Stimulated activated CD8-positive, alpha-beta memory T cell treated with anti-CD3 and anti-CD28 coated beads, Interleukin-4, amount 100 ng/mL, for 1 hour (primary cell): ENCODE measurements at places on chromosomes 3 and 15.

GRCh38 chr3:15794842-15795650 lies 2.7 kb downstream of the ANKRD28 start:
- no peak for DNase-seq

GRCh38 chr15:52289629-52290081 lies 5.9 kb downstream of the MYO5C start:
- no peak for DNase-seq

GRCh38 chr3:115833074-115833473 lies 209.8 kb downstream of the GAP43 start:
- no peak for DNase-seq

DNA sequence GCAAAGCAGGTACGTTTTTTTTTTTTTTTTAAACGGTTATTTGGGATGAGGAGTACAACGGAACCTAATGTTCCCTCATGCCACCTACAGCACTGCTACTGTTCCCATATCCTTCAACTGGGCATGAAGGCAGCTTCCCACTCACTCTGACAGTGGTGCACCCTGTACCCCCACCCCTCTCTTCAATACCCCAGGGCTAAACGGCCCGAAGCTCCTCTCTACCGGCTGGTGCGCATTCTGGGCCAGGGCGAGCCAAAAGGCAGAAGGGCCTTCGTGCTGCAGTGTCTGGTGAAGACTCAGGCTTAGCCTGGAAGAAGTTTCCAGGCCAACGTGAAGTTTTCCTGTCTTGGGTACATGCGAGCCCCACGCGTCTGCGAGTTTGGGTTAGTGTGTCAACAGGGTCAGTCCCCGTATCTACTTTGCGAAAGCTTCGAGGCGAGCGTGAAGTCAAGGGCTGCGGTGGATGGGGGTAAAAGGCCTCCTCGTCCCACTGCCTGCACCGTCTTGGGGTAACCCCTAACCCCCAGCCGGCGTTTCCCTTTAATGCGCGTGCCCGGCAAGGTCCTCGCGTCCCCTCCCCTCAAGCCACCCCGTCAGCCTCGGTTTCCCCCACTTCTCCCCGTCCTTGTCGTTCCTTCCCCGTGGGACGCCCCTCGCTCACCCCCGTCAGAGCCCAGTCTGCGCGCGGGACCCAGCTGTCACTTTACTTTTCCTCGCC lies 765 bp upstream of the UBE2E2 start:
- no peak for DNase-seq

DNA sequence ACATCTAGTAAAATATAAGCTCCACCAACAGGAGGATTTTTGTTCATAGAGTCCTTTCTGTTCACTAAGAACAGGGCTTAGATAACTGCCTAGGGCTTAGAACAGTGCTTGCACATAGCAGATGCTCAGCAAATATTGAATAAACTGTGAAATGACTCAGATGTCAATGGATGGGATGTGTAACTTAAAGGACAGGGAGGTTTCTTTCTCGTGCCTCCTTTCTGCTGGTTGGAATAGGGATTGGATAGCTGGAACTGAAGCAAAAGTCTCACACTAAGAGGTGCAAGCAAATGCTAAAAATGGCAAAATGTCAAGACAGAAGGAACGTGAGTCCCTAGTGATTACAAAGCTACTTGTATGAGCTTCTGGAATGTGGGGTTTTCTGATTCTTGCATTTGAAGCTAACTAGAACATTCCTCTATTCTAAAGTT lies 392.8 kb upstream of the WNT5A start:
- no peak for DNase-seq
